ENCODE measurements at places on chromosomes 16 and 17.

DNA sequence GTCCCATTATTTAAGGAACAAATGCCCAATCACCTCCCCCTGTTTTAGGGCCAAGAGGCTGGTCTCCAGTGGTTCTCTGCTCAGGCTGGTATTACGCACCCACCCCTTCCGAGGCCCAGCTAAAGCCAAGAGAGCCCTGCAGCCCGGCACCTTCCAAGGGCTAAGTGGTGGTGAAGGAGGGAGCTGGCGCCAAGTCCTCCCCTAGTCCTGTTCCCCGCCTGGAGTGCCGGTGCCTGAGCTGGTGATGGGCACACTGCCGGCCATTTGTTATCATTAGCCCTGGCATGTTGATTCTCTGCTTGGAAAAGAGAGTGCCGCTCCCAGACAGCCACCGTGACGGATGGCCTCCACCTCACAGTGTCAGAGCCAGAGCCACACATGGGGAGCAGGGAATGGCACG, 31.9 kb downstream of the GRIN2C start:
- no peak for DNase-seq

DNA sequence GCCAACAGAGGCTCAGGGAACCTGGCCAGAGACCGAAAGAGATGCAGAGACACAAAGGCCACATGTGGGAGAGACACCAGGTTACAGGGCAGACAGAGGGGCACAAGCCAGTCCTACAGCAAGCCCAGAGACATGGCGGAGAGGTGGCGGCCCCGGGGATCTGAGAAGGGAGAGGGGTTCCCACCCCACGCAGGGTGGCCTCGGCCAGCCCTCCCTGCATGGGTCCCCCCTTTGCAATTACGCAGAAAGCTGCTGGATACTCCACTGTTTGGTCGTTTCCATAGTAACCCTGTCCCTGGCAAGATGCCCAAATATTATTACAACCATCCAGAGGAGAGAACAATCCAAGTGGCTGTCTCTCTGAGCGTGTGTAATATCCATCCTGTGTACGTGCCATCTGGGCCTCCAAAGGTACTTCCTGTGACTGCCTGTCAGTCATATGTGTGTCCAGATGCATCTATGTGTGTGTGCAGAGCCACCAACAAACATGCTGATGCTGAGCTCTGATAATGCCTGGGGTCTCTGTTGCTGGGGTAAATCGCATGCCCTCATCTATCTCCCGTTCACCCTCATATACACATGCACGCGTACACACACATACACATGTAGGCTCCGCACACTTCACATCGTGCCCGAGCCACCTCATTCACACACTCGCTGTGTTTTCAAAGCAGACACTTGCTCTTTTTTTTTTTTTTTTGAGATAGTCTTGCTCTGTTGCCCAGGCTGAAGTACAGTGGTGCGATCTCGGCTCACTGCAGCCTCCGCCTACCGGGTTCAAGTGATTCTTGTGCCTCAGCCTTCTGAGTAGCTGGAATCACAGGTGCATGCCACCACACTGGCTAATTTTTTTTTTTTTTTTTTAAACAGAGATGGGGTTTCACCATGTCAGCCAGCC, 5.5 kb downstream of the PCGF2 start:
- DNase-seq, result no peak

DNA sequence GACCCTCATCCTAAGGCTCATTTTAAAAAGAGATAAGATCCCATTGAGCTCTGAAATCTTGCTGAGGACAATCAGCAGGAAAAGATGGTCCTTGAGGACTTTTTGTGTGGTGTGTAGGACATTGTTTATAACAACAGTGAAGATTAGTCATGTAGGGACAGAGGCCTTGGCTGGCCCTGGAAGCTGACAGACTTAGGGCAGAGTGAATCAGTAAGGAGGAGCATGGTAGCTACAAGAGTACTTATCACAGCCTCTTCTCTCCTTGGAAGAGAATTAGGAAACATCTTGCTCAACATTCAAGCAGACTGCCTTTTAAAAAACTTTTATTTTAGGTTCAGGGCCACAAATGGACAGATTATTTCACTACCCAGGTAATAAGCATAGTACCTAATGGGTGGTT, 665.9 kb upstream of the SALL1 start:
- no peak for DNase-seq

DNA sequence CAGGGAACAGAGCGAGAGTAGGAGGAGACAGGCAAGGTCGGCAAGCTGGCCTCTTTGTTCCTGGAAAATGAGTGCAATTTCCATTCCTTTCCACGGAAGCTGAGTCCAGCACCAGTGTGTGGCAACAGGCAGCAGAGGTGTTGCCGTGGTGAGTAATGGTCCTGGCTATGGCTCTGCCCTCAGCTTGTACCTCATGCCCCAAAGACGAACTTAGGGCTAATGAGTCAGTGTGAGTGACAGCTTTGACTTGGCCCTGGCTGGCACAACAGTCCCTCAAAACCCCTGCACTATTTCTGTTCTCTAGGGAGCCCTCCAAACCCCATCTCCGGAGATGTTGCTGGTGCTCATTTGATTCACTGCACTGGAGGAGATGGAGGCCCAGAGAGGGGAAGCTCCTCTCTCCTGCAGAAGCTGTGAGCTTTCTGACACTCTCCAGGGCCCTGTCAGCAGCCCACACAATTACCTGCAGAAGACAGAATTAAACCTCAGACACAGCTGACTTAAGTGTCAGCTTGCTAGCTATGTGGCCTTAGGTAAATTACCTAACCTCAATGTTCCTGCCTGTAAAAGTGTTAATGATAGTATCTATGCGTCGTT, 129.9 kb downstream of the TMEM132E start:
- DNase-seq, result no peak

Data from activated T-cell treated with anti-CD3 and anti-CD28 coated beads for 1 hour (primary cell).